ENCODE measurements at places on chromosomes 2 and 18.

DNA sequence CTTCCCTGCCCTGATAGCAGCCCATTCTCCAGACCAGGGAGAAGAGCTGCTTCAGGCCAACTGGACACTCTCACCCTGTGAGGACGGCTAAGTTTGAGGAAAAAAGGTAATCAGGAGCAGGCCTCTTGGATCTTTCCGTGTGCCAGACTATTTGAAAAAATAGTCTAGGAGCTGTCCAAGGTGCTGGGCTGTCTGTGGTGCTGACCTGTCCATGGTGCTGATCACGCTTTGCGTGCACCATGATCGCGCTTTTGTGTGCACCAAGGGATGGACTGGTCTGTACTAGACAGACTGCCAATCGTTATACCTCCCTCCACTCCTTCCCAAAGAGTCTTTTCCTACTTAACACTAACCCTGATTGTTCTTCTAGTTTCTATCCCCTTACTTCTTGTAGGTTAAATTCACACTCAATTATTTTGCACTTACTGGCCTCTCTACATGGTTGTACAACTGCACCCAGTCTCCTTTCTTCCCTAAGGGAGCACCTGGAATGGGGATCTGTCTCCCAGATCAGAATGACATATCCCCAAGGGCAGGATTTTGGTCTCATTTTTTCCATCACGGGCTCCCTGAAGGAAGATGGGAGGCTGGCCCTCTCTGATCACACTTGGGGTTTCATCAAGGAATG, 295.4 kb downstream of the CELF4 start:
- DNase-seq: peak; percentile 88

- no peak for DNase-seq
Measured at GRCh38 chr2:39881494-39881893, 102.4 kb upstream of the THUMPD2 start.

- DNase-seq: no peak
Measured at GRCh38 chr18:74901362-74902146, 303.9 kb downstream of the ZNF407 start.

DNA sequence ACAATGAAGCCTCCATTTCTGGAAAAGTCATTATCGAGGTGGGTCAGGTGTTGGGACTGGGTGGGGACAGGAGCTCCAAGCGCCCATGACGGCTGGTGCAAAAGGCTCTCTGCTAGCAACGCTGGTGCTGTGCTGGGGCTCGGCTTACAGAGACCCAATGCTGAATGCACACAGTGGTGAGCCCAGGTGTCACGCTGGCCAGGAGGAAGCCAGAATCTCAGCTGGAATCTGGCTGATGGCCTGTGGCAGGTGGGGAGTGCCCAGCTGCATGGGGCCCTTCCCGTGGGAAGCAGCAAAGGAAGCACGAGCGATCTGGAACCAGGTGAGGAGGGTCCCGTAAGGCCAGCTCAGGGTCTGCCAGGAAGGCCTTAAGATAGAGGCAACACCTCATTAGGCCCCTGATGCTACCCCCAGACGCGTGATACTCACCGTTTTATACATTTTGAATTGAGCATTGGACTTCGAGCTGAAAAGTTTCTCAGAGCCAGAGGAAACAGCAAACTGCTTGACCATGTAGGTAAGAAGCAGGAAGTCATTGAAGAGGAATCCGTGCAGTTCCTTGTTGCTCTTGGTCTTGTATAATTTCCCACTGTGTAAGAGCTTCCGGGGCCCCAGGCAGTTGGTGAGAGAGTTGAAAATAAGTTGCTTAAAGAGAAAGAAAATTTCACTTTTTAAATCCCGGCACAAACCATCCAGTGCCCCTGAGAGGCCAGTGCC, 34.7 kb downstream of the FAM228A start:
- no peak for DNase-seq

DNA sequence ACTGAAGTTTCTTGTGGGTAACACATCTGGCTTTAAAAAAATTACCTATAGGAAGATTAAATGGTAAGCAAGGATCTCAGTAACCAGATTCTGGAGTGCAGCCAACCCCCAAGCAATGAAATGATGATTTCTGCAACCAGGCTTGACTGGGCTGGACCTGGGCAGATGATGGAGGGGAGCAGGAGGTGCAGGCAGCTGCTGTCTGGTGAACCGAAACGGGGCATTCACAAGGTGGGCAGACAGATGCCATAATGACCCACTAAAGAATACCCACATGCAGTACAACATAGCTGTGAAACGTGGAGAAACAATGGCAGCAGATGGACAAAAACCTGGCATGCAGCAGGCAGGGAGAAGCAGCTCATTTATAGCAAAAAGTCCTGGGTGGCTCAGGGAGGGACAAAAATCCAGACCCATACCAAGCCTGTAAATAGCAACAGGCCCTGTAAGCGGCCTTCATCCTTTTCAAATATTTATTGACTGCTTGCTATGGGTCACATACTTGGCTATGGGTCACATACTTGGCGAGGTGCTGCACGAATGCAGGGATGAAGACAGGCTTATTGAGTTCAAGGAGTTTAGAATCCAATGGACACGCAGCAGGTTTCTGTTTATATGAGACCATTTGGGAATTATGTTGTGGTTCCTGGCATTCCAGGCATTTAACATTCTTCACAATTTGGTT, 244.7 kb downstream of the HRH4 start:
- DNase-seq: no peak

Data from ecto neural progenitor cell (in vitro differentiated cells).